ENCODE measurements at places on chromosomes 1 and 21. TPM values are rescaled to one million over a fixed set of nuclear protein-coding genes. Genes with fewer than 3 reads are reported as not detected.

- DNase-seq, result no peak
Observed at GRCh38 chr1:23274134-23274505, 56.8 kb upstream of the HTR1D start.

DENND2C gene
- polyA plus RNA-seq, result 0.87 TPM

S100A2 gene
- 2.0 TPM for polyA plus RNA-seq

NEXN gene
- 7.8 TPM for polyA plus RNA-seq

DNA sequence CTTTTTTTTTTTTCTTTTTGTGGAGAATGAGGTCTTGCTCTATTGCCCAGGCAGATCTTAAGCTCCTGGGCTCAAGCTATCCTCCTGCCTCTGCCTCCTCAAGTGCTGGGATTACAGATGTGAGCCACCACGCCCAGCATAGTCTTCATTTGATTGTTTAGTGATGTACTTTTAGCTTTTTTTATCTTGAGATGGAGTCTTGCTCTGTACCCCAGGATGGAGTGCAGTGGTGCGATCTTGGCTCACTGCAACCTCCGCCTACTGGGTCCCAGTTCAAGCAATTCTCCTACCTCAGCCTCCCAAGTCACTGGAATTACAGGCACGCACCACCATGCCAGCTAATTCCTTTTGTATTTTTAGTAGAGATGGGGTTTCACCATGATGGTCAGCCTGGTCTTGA is 24.0 kb upstream of the LRRC3 start:
- DNase-seq, result no peak

GRCh38 chr1:27876341-27877114 is 4.2 kb downstream of the THEMIS2 start:
- DNase-seq, result no peak

GRCh38 chr1:241924080-241924808 is 33.3 kb upstream of the BECN2 start:
- no peak for DNase-seq

CSF1 gene
- polyA plus RNA-seq, result 40.4 TPM

DNA sequence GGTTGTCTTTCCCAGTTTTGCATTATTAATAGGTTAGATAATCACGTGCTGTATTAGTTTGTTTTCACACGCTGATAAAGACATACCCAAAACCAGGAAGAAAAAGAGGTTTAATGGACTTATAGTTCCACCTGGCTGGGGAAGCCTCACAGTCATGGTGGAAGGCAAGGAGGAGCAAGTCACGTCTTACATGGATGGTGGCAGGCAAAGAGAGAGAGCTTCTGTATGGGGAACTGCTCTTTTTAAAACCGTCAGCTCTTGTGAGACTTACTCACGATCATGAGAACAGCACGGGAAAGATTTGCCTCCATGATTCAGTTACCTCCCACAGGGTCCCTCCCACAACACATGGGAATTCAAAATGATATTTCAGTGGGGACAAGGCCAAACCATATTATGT is 2.3 kb upstream of the VCAM1 start:
- no peak for DNase-seq

CTSE gene
- polyA plus RNA-seq, result not detected

DNA sequence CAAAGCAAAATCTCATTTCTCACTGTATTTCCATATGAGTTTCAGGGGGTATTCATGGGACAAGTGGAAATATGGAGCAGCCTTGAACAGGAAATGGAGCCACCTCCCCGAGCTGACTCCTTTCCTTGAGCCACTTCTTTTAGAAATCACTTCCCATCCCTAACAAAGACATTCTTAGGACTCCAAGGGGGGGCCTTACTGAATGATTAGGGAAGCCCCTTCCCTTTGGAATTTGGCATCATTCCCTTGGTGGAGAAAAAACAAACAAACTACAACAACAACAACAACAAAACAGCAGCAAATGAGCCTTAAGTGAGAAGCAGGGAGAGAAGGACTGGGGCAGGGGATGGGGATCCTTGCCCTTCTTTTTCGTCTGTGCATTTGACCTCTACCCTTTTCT is 278.3 kb downstream of the ZNF648 start:
- no peak for DNase-seq

- DNase-seq, result no peak
Observed at GRCh38 chr1:44808063-44808937, at the start of gene BTBD19. TSS of gene BTBD19 (plus strand) at chr1:44808523. CDS start at chr1:44808821, 298 bp downstream.

FCMR gene
- 0.56 TPM for polyA plus RNA-seq

C8A gene
- polyA plus RNA-seq, result not detected

CAP1 gene
- polyA plus RNA-seq, result 769 TPM

- DNase-seq, result no peak
Observed at GRCh38 chr1:92404661-92405060, 82.1 kb downstream of the GFI1 start.

DNA sequence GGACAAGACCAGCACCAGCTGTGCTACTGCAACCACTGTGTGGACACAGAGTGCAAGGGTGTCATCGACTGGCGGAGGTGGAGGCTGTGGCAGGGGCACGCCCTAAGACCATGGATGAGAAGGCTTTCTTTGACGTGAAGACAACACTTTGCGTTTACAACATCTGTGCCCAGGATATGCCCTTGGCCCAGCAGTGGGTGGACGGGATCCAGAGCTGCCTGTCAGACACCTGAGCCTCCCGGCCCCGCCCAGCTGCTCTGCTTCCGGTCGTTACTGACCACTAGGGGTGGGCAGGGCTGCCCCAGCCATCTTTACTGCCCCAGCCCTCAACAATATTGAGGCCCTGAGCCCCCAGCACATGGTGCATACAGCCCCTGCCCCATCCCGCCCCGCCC is 21.4 kb upstream of the NPPB start:
- no peak for DNase-seq

- no peak for DNase-seq
Observed at GRCh38 chr21:34531399-34531798, 19.4 kb upstream of the KCNE1 start.

- no peak for DNase-seq
Observed at GRCh38 chr1:246302711-246303317, 204.3 kb downstream of the SMYD3 start.

SYF2 gene
- 15.0 TPM for polyA plus RNA-seq

DNA sequence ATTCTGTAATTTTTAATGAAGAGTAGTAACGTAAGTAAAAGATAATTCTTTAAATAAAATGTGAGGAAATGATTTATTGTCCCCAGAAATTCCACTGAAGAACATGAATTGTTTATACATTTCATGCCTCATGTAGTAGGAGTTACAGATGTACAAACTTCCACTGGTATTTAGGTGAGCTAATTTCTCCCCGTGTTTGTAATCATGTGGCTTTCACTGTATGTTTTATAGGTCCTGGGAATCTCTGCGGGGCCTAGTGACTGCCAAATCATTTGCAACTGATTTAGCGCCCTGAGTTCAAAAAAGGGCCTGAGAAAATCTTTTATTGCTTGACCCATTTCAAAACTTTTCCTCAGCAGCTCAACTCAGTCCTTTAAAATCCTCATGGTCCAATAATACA is 30.5 kb upstream of the FASLG start:
- DNase-seq, result no peak

DNA sequence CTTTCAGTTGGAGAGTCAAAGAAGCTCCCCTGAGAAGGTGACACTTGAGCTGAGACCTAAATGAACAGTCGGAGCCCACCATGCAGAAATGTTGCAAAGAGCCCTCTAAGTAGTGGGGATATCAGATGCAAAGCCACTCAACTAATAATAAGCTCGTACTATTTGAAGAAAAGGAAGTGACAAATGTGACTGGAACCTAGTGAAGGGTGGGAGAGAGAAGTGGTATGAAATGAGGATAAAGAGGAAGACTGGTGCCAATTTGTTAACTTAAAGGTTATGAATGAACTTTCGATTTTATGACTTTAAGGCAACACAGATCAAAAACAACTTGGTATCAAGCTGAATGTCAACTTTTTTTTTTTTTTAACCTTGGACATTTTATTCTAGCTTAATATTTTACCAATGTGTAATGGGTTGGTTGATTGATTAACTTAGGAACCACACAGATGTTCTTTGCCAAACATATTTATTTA is 14.7 kb downstream of the LYPLAL1 start:
- DNase-seq, result no peak

DNA sequence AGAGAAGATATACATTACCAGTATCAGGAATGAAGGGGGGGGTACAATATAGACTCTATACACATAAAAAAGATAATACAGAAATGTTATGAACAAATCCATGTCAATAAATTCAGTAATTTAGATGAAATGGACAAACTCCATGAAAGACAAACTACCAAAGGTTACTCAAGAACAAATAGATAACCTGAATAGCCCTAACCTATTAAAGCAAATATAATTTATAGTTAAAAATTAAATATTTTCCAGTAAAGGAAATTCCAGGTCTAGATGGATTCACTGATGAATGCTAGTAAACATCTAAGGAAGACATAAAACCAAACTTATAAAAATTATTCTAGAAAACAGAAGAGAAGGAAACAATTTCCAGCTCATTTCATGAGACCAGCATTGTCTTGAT is 13.2 kb downstream of the BLZF1 start:
- no peak for DNase-seq

DNA sequence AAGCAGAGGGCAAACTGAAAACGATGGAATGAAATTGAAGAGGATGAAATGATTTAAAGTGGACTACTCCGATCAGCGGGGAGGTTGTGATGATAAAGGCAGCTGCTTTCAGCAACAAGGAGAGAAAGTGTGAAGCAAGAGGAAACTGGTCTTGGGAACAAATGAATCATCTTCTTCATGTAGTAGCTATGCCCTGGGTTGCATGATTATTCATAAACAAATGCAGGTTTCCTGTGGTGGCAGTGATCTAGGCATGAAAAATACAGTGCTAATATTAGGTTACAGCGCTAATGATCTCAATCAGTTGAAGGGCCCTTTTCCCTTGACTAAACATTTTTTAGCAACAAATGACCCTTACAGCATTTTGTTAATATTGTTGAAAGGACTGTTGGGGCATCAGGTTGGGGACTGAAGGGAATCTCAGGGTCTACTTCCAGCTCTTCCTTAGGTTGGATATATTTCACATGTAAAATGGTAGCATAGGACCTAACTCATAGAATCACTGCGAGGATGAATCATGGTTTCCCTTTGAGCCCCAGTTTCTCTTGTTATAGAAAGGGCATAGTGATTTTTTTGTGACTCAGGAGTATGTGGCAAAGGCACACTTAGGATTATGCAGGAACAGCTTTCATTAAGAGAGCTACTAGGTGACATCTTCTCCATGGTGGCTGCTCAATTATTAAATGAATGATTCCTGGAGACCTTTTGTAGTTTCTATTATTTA is 1.9 kb upstream of the ZFYVE9 start:
- DNase-seq, result no peak

DNA sequence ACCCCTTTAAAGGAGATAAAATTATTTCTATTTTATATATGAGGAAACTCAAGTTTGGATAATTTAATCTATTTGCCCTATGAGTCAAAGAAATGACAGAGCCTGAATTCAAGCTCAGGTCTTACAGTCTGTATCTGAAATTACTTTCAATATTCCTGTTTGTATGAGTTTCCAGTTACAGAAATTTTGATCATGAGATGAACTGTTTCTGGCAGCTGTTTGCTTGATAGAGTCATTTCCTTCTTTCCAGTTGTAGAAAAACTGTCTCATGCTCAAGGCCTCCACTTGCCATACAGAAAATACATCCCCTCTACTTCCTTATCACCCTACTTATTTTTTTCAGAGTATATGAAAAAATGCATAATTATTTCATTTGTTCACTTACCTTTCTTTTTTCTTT is 87.6 kb downstream of the PTPRC start:
- DNase-seq, result no peak

- no peak for DNase-seq
Observed at GRCh38 chr21:43605320-43606215, 53.7 kb downstream of the HSF2BP start.

PBXIP1 gene
- 65.6 TPM for polyA plus RNA-seq

DNA sequence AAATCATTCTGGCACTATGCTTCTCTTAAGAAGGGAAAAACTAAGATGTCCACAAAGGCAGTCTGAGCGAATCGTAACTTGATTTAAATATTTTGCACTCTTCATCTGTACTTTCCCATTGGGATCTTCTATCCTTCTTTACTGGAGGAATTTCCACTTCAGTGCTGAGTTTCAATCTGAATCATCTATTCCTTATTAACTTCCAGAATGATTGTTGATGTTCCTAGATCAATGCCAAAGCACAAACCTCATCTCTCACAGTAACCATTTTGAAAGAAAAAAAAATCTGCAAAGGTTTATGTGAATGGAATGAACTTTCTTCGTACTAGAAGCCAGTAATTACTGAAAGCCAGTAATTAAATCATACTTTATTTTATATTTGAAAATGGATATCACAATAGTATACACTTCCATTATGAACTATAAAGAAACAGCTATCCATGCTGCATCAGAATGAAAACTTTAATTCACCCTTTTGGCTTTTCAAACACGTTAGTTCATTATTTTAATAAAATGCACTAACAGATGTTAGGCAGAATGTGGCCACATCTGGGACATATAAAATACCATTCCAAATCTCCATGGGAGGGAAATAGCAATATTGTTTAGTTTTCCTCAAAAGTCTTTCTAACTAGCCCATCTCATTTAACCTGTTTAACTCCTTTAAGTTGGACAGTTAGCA is 5.5 kb upstream of the RNF2 start:
- no peak for DNase-seq

DNA sequence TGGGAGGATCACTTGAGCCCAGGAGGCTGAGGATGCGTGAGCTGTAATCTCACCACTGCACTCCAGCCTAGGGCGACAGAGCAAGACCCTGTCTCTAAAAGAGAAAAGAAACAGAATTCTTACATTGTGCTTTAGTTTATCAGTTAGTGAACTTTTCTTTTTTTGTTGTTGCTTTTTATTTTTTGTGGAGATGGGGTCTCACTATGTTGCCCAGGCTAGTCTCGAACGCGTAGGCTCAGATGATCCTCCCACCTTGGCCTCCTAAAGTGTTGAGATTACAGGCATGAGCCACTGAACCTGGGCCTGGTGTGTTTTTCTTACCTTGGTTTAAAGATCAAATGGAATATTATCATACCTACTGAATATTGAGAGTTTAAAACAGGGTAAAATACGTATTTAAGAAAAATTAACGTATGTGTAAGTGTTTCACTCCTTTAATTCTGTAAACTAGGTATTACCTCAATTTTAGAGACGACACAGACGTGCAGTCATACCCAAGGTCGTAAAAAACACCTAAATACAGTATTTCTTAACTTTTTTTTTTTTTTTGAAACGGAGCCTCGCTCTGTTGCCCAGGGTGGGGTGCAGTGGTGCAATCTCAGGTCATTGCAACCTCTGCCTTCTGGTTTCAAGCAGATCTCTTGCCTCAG is 39.6 kb downstream of the KIF1B start:
- DNase-seq, result no peak

- DNase-seq, result no peak
Observed at GRCh38 chr1:229888561-229889001, 178.5 kb upstream of the GALNT2 start.

Measured in BJ (cell line).